ENCODE measurements at places on chromosomes 6 and 20. TPM values are rescaled to one million over a fixed set of nuclear protein-coding genes. Genes with fewer than 3 reads are reported as not detected.

Gene TBX18
- 0.48 TPM for total RNA-seq

Gene CST9
- total RNA-seq: not detected

Gene NDRG3
- 24.1 TPM for total RNA-seq

Gene LHFPL5
- not detected for total RNA-seq

Gene RBM38
- total RNA-seq: 12.3 TPM

Gene PTPRK
- 20.7 TPM for total RNA-seq

Gene CFB
- 1.5 TPM for total RNA-seq

Gene COL19A1
- total RNA-seq: 1.5 TPM

Gene SAMD10
- total RNA-seq: not detected

Gene PPP1R3G
- not detected for total RNA-seq

Gene SNPH
- total RNA-seq: 1.5 TPM

Gene ZBTB9
- 5.6 TPM for total RNA-seq

Gene BPIFB2
- not detected for total RNA-seq

Gene RUNX2
- total RNA-seq: 37.7 TPM

Gene IL17F
- total RNA-seq: not detected

Gene PHIP
- total RNA-seq: 14.2 TPM

Gene FOXC1
- 4.8 TPM for total RNA-seq

Gene NMBR
- total RNA-seq: not detected

Gene SLC17A1
- total RNA-seq: not detected

Gene CENPW
- 21.8 TPM for total RNA-seq

Gene ZNF337
- 8.6 TPM for total RNA-seq

Gene FAM83C
- not detected for total RNA-seq

Gene SLC17A2
- not detected for total RNA-seq

Gene CTCFL
- not detected for total RNA-seq

Gene ZNF311
- total RNA-seq: 1.2 TPM

Gene LAMA5
- 4.5 TPM for total RNA-seq

Gene CST9L
- total RNA-seq: not detected

Gene HLA-DMA
- total RNA-seq: 10.3 TPM

Gene NRSN1
- total RNA-seq: not detected

Gene BACH2
- total RNA-seq: 0.31 TPM

Gene LAMP5
- not detected for total RNA-seq

Gene PPP1R16B
- total RNA-seq: 0.16 TPM

Gene MLN
- total RNA-seq: not detected

Gene CTAGE9
- total RNA-seq: not detected

Gene MYL9
- not detected for total RNA-seq

Gene ARMC12
- 0.33 TPM for total RNA-seq

Gene NNAT
- total RNA-seq: not detected

Gene OR2H2
- not detected for total RNA-seq

Gene TAGAP
- total RNA-seq: not detected

Gene SPATA25
- total RNA-seq: 0.12 TPM

Gene ADGRF4
- total RNA-seq: 0.25 TPM

Gene CLPSL1
- total RNA-seq: not detected

Gene NOX3
- not detected for total RNA-seq

Gene SYCP2L
- total RNA-seq: 1.5 TPM

Gene ULBP3
- total RNA-seq: 8.5 TPM

Gene GTSF1L
- not detected for total RNA-seq

Gene KCNK5
- total RNA-seq: 0.58 TPM

Gene MOXD1
- total RNA-seq: 11.1 TPM

Gene PXMP4
- 2.5 TPM for total RNA-seq

Gene BHLHE23
- total RNA-seq: not detected

Gene RIMS4
- total RNA-seq: 3.2 TPM

Gene EPB41L1
- total RNA-seq: 25.3 TPM

Data from H4 (cell line).